Hematopoietic multipotent progenitor cell treated with erythropoietin and hydrocortisone succinate and interleukin-3 and kit ligand, for 15 days (in vitro differentiated cells): ENCODE measurements at places on chromosomes 1 and 21.

DNA sequence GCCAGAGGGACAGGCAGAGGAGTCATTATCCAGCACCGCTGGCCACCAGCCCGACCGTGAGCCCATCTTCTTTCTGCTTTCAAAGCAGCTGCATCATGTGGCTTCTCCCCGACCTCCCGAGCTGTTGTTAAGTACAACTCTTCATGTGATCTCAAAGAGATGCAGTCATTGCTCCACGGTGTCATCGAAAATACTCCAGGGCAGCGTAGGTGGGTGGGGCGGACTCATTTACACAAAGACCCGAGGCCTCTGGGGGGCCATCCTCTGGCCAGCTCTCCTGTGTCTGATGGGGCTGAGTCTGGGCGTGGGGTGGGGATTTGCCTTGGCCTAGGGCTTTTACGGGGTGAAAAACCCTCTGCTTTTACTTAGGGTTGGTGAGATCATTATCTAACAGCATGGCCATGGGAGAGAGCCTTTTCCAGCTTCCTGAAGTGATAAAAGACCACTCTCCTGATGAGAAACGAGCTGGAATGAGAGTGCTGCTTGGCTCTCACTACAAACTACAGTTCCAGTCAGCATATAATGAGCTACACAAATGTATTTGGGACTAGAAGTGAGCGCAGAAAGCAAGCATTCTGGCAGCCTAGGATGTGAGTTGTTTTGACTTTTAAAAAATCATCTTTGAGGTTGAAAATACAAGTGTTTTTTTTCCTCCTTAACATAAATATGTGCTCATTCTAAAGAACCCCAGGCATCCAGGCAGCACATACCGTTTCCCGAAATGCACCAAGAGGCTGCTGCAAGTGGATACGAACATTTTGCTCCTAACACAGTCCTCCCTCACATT is 165.0 kb downstream of the RHOU start:
- DNase-seq, result no peak

GRCh38 chr1:49102752-49103151 is 326.1 kb upstream of the BEND5 start:
- no peak for DNase-seq

DNA sequence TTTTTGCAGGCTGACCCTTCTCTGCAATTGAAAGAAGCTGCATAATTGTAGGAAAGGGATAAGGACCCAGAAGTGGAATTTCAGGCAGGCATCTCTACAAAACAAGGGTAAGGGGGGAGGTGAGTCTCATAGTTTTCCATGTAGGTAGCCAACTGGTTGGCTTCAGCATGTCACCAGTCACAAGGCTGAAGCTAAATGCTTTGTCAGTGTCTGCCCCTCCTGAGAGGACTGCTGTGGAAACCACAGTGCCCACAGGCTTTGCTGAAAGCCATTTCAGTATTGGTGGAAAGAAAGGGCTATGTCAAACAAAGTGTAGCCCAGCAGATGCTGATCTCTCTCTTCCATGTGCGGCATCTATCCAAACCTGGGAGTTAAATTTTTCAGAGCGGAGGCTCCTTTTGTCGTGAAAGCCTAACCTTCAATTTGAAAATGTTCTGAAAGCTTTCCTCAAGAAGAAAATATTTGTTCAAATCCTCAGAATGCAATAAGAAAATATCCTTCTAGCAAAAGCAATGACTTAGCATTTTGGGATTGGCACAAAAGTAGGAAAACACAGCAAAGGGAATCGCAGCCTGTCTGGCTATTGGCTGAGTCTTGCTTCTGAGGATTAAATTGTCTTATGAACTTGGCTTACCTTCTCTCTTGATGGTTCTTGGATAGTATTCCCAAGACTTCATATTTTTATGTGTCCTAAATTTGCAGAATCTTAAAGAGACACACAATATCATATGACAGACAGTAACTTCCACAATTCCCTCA is 591.7 kb downstream of the PLPP3 start:
- no peak for DNase-seq

DNA sequence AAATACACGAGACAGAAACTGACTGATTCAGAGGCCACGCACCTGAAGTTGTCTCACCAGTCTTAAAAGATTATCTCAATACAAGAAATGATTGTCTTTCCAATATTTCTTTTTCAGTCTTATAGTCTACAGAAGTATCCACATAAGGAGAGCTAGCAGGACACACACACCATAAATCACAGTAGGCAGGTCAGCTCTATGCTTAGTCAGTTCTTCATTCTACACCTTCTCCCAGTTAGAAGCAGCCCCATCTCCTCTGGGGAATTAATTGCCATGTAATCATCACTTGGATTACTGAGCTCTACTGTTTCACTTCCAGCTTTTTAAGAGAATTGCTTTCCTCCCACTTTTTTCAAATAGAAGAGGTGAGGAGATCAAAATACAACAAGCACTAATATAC is 59.6 kb downstream of the SMYD3 start:
- no peak for DNase-seq

DNA sequence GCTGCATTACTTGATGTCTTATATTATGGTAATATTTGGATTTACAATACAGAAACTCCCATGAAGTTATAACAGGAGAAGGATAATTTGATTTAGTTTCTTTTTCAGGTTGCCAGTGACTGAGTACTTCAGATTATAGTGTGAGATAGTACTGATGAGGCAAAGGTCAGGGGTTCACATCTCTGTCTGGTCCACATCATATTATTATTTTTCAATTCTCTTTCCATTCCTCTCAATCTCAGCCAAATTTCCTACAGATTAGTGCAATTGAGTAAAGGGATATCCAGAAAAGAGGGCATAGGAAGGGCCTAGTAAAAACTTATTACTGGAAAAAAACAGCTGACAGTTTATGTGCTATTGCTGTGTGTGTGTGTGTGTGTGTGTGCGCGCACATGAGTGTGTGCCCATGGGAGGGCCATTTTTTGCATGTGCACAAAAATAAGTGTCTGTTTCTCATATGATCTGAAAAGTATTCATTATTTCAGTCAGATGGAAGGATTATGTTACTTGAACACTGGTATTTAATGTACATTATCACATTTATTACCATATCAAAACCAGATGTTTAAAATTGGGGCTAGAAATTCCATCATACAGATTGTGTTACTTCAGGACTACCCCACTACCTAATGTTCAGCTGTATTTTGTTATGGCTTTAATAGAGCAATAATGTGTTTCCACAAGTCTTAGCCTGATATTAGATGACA is 78.3 kb upstream of the KCNK2 start:
- no peak for DNase-seq

- no peak for DNase-seq
Observed at GRCh38 chr1:22334860-22335550, 116.6 kb upstream of the ZBTB40 start.

DNA sequence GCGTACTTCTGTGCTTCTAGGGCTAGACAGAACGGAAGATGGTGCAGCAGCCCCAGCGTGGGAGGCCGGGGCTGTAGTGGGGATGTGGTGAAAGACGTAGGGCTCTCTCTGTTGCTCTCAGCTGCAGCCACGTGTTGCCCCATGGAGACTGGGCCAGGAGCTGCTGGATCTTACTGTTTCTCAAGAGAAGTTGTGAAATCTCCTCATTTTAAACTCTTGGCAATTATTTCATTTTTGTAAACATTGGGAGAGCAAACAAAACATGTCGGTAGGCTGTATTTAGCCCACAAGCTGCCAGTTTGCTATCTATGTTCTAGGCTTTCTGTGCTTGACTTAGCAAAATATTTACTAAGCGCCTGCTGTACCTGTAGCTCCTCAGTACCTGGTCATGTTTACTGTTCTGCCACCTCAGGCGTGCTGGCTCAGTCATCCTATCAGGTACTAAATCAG is 15.9 kb upstream of the ELOA start:
- DNase-seq, result no peak

DNA sequence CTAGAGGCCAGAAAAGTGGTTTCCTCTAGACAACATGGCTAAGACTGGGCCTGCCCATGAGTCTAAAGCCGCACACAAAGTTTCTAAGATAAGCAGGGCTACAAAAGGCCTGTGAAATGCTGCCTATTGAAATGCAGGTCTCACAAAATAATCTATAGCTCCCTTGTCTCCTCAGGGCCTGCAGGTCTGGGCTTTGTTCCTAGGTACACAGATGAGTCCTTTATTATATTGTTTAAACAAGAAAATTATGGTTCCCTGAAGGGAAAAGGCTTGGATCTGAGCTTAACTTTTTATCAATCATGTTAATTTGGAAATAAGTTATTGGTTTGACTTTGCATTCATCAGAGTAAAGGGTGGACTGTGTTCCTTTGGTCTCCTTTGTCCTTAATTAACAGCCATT is 413.4 kb upstream of the BEND5 start:
- DNase-seq, result no peak

GRCh38 chr1:232278925-232279324 is 351.0 kb downstream of the SIPA1L2 start:
- no peak for DNase-seq

GRCh38 chr21:14693997-14694396 is 147.9 kb upstream of the SAMSN1 start:
- DNase-seq, result no peak

DNA sequence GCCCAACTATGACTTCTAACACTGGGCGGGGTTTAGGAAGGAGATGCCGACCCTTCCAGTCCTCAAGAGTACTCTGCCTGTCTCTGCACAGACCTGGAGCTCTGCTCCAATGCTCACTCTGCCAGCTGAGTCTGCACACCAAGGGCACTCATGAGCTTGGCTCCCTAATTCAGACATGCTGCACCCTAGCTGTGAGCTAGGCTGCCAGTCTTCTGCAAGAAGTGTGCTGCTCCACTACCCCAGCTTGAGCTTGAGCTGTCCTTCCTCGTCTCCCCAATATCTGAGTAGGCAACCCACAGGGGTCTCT is 13.2 kb downstream of the TP53BP2 start:
- no peak for DNase-seq

- no peak for DNase-seq
Observed at GRCh38 chr1:80448081-80448480, 1352.7 kb upstream of the ADGRL2 start.

GRCh38 chr1:26626994-26627393 is 68.8 kb upstream of the ARID1A start:
- no peak for DNase-seq

DNA sequence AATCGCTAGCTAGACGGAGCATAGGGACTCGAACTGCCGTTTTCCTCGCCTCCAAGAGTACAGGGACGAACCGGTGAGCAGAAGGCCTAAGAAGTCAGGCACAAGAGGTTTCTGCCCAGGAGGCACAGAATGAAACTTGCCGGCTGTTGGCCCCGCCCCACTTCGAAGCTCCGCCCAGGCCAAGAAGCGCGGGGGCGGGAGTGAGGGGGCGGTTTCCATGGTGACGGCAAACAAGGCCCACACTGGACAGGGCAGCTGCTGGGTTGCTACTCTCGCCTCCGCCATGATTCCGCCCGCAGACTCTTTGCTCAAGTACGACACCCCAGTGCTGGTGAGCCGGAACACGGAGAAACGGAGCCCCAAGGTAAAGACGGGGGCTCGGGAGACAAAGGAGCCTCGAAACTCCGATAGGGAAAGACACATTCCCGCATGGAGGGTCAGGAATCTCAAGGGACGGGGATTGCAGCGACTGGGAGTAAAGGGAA is at the start of gene DNALI1:
Gene DNALI1, plus strand, starts transcription at position 229 of the 485 bp plus-strand sequence. Its CDS starts 55 bp downstream, at position 284.
- DNase-seq, result peak; percentile 58

DNA sequence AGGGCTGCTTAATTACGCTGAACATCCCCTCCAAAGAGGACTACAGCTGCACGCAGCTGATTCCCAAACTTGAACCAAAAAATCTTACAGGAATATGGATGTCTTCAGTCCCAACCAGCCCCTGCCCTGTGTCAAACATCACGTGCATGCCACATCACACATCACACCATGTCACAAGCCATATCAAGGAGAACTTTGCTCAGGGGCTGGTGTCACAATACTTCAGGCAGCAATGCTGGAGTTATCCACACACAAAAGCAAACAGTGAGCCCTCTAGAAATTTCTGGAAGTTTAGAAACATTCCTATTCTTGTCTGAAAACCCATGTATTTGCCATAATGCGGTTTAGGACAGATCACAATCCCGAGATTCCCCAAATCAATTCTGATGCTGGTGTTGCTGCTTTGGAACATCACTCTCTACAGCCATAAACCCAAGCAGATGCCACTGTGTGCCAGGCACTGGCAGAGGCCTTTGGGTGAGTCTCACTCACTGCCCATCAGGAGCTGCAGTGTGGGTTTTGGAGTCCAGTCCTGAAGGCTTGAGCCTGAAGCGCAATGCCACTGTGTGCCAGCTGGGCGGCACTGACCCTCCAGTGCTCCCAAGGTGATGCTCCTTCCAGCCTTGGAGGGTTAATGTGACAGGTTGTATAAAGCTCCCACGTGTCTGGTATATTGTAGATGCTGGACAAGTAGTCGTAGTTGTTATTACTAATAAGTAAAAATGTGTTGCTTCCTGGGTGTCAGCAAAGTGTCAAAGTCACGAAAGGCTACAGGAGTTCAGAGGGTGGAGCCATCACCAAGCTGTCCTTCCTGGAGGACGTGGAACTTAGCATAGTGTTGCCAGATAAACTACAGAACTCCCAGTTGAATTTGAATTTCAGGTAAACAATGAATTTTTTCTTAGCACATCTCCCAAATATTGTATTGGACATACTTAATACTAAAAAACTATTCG is 20.1 kb upstream of the EFNA1 start:
- DNase-seq, result no peak

DNA sequence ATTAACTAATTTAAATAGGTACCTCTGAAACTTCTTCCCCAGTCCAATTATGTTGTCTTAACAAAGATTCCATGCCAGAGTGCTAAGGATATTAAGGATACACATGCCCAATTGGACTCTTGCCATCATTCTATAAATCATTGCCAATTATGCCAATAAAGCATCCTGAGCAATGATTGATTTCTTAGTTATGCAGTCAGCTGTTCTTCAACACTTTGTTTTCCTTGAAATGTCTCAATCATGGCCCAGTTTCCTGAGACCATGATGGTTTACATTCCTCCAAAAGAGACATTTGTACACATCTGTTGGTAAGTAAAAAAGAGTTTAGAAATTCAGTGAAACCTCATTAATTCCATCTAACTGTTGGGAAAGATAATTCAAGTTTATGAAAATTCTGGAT is 180.4 kb upstream of the PKN2 start:
- DNase-seq, result no peak

DNA sequence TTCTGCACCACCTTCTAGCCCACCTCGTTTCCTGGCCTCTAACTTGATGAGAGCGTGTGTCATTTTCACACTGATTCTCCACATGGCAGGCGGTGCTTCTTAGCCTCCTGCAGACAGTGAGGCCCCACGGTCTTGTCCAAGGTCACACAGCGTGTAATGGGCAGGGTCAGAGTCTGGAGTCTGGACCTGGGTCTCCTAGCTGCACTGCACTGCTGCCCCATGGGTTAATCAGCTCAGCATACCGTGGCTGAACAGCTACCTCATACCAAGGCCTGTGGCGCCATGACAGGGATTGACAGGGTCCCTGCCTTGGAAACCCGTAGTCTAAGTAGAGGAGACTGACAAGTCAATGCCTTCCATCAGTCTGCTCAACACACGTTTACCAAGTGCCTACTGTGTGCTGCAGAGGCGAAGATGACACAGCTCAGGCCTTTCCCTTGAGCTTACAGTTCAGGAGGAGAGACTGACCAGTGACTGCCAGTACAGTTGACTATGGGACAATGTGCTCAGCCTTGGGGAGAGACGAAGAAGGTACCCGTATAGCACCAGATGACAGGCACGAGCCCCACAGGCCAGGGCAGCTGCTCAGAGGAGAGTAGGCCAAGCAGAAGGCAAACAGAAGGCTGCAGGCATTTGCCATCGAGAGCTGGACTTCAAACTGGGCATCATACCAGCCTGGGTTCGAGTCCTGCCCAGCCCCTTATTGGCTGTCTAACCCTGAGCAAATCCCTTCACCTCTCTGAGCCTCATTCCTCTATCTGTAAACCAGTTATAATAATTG is 5.5 kb downstream of the PCSK9 start:
- DNase-seq, result no peak
